ENCODE measurements at places on chromosomes 4 and X.

GRCh38 chr4:158622251-158622650, 49.4 kb downstream of the C4orf46 start:
- DNase-seq = no peak

- DNase-seq = no peak
Measured at GRCh38 chr4:73485596-73485995, 4.1 kb downstream of the AFM start.

DNA sequence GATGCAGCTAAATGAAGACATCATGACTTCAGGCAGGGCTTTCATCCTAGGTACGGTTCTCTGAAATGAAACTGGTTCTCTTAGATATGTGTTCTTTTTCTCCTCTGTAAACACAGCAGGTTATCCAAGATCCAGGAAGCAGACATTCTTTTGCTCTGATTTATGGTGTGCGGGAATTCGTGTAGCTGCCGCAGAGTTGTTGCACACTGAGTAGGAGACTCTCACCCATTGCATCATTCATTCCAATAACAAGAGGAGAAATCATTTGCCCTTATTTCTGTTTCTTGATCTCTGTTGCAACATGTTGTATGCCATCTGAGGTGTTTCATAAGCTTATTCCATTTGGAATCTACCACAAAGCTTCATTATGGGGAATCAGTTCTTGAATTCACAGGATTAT, 133.6 kb upstream of the VCX2 start:
- no peak for DNase-seq

GRCh38 chrX:10851809-10852208, 231.4 kb upstream of the MID1 start:
- no peak for DNase-seq

GRCh38 chrX:69062493-69062892, 102.8 kb downstream of the PJA1 start:
- no peak for DNase-seq

DNA sequence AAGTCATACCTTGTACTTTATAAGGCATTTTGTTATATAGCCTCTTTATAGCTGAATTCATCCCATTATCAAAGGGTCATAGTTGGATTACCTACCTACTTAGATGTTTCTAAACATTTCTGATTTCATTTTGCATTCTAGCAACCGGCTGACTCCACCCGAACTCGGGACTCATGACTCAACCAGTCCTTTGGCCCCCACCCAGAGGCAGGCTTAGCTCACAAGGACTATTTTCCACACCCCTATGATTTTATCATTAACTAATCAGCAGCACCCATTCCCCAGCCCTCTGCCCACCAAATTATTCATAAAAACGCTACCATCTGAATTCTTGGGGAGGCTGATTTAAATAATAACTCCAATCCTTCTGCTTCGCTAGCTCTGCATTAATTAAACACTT, 79.9 kb upstream of the EGFL6 start:
- peak; percentile 69 for DNase-seq

GRCh38 chr4:9968472-9968871, 52.8 kb downstream of the SLC2A9 start:
- no peak for DNase-seq

- no peak for DNase-seq
Measured at GRCh38 chr4:5969336-5969735, 48.9 kb downstream of the C4orf50 start.

DNA sequence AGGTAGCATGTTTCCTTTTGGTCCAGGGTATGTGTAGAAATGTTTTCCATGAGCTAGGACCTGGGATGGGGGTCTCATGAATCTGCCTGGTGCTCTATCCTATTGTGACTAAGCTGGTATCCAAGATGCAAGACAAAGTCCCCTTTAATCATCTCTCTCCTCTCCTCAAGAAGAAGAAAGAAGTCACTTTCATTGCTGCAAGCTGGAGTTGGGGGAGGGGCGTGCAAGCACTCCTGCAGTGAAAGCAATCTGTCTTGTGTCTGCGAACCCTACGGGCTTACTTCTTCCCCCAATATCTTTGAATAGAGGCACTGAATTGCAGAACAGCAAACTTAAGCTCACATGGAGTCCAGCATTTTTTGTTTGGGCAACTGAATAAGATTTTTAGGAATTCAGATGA, 27.2 kb upstream of the GRPR start:
- no peak for DNase-seq

- peak; percentile 5 for DNase-seq
Measured at GRCh38 chrX:141320801-141321200, 78.5 kb upstream of the SPANXC start.

- DNase-seq = no peak
Measured at GRCh38 chrX:28552882-28553829, 34.1 kb upstream of the IL1RAPL1 start.

- no peak for DNase-seq
Measured at GRCh38 chr4:57504139-57504538, 394.0 kb upstream of the IGFBP7 start.

DNA sequence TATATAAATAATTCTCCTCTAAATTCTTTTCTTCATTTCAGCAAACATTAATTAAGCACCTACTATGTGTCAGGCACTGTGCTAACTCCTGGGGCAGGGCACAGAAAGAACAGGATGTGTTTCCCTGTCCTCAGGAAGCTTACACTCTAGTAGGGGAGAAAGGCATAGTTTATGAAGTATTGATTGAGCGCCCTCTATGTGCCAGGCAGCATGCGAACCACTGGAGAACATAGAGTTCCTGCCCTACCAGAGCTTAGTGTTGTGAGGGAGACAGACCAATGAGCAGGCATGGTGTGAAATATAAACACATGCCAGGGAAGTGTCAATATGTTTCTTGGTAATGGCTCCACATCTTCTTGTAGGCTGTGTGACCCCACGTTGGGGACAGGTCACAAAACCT, 3.7 kb downstream of the ADGRG4 start:
- no peak for DNase-seq

DNA sequence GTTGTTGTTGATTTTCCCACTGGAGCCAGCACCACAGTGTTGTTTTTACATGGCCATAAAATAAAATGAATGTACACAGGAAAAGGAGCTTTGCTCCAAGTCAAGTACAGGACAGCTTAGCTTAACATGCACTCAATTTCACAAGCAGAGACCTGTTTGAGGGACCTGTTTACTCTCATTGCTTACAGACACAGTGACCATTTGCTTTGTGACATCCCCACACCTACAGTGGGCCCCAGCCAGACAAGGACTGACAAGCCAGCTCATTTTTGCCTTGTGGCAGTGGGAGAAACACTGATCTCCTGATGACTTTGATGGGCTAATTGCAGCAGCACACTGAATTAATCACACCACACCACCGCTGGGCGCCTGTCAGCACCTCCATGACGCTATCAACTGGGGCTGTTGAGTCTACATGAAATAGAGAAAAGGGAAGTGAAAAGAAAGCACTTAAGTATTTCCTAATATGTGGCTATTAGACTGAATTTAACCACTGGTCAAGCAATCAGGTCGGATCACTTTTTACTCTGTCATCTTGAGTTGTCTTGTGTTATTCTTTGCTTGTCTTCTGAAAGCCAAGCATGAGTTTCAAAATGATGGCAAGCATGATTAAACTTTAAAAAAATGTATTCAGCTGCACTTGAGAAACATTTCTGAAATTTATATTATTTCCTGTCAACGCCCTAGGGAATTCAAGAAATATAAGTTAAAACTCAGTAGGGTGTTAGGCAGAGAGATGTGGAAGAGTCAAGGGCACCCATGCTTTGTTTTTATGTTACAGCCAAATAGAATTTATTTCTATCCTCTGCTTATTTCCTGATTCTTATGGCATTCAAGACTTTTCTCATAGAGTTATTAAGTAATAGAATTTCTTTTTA, 557.7 kb downstream of the RAB28 start:
- no peak for DNase-seq

GRCh38 chr4:57147335-57148060, 37.3 kb upstream of the IGFBP7 start:
- DNase-seq = peak; percentile 89

DNA sequence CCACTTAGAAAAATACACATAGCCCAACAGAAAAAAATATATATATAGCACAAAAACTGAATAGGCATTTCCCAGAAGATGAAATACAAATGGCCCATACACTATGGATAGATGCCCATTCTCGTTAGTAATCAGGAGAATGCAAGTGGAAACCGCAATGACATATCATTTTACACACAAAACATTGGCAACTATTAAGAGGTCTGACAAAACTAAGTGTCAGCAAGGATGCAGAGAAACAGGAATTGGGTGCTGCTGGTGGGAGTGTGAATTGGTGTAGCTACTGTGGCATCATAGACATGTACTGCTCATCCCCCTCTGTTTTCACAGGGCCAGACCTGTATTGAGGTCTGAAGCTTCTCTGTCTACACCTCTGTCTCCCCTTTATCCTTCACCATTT, 320.0 kb downstream of the IDS start:
- peak; percentile 27 for DNase-seq

DNA sequence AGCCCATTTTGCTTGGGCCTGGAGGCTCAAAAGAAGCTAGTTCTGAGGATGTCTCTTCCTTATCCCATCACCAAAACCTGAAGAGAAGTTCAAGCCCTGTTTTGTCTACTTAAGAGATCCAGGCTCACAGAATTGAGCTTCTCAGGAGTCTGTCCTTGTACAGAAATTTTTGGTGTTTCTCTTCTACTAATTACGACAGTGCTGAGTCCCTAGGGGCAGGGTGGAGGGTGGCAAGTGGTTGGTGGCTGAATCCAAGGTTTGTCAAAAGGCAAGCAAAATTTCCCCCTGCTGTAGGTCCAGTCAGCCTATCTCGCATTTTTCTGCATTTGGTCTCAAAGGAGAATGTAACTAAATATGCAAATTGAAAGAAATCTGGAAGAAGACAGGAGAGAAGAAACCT, 377.9 kb downstream of the SMARCA1 start:
- DNase-seq = no peak

DNA sequence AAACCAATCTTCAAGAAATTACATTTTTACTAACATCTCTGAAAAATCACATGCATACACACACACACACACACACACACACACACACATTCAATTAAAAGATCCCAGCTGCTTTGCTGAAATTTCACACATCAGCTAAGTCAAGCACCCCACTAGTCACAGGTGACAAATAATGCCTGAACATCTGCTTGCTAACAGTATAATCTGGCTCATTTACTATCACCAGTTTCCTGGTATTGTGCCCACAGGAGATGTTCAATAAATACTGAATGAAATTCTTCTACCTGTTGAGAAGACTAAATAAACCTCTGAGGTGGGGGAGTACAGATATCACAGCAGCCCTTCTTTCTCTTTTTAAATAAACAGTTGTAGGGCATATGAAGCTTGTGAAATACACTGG, 994.0 kb downstream of the ARAP2 start:
- no peak for DNase-seq

DNA sequence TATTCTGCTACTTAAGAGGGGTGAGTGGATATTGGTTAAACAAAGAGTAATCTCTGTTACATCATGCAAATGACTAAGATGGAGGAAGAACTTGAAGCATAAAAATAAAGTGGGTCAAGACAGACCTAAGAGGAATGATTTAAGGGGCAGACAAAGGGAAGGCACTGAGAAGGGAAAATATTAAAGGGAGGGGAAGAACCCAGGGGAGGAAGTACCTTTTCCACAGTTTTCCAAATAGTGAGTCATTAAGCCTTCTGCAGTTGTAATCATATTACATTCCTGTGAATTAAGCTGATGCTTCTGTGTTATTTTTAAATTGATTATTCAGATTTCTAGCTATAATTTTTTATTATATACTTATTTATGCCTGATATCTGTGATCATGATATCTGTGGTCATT, 253.3 kb downstream of the CENPC start:
- DNase-seq = no peak

Data from fibroblast of pulmonary artery (primary cell).